ENCODE measurements at places on chromosomes 5 and 9.

GRCh38 chr5:4704951-4705350, 435.2 kb upstream of the ADAMTS16 start:
- no peak for DNase-seq

DNA sequence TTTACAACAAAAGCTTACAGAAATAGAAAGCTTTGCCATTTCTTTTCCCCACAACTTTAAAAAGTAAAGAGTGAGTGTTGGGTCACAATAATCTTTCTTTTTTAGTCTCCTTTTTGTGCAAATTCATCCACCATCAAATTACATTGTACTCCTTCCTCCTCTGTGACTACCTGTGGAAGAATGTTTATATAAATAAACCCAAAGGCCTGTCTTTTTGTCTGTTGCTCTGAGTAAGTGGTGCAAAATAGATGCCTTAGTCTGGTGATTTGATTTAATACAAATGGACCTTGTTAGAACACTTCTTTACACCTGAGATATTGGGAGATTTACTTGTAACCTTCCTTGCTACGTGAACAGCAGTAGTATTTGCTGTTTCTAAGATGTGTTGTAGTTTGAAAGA, 53.5 kb upstream of the TAF11L2 start:
- no peak for DNase-seq

GRCh38 chr5:159409801-159410200, 79.5 kb upstream of the IL12B start:
- no peak for DNase-seq

DNA sequence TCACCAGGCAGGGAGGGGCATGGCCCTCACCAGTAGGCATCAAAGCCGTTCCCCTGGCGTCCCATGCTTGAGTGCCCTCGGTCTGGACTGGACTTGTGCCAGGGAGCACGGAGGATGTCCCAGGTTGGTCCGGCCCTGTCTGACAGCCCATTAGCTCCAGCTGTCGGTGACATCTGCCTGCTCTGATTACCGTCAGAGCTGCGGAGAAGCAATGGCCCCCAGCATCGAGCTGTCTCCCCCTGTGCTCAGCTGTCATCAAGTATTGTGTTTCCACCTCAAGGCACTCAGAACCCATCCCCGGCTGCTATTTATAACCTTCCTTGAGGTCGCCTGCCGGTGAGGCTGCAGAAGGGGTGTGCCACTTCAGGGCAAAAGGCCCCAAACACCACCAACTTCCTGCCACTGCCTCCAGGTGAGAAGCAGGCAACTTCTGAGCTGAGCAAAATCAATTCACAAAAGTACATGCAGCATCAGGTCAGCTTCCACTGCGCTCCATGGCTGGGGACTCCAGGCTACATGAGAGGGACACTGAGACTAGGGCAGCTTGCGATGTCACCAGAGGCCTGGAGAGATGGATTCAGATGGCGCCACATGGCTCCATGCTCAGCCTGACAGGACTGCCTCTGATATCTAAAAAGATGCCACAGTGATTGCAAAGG, 142.7 kb downstream of the C5orf15 start:
- DNase-seq: no peak
